NCI-H510A (cell line): ENCODE measurements at places on chromosomes 2 and 18.

DNA sequence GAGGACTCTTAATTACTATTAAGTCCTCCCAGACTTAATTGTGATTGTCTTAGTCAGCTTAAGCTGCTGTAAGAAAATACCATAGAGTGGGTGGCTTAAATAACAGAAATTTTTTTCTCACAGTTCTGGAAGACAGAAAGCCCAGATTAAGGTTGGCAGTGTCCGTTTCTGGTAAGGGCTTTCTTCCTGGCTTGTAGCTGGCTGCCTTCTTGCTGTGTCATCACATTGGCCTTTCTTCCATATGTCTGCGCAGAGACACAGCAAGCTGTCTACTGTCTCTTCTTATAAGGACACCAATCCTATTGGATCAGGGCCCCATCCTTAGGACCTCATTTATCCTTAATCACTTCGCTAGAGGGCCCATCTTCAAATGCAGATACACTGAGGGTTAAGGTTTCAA lies 38.5 kb downstream of the ASXL3 start:
- no peak for DNase-seq

GRCh38 chr2:114222344-114222743 lies 220.1 kb upstream of the DPP10 start:
- DNase-seq, result no peak

DNA sequence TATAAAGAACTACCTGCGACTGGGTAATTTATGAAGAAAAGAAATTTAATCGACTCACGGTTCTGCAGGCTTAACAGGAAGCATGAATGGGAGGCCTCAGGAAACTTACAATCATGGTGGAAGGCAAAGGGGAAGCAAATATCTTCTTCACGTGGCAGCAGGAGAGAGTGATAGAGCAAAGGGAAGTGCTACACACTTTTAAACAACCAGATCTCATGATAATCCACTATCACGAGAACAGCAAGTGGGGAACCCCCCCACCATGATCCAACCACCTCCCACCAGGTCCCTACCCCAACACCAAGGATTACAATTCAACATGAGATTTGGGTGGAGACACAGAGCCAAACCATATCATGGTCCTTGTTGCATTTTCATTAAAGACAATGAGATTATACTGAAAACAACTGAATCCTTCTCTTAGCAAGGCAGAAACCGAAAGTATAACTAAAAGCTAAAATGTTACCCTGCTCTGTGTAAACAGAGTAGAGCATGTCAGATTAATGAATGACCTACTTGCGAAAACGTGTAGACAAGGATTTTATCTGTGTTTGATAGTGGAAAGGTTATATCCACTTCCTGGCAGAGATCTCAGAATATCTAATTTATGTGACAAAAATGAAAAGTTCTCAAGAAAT lies 60.1 kb upstream of the RBBP8 start:
- no peak for DNase-seq

DNA sequence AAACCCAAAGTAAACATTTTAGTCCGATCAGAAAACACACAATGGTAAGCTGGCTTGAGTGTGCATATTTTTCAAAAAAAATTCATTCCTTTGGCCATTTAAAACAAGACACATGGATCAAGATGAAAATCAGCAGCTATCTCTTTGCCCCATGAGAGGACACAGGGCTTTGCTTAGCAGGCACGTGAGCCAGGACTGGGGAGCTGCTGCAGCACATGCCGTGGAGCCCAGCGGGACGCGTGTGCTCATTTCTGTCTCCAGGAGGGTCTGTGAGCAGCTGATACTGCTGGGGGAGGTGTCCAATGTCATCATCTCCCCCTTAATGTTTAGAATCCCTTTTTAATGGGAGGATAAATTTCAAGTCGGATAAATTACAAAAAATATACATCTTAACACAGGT lies 49.8 kb upstream of the CNGA3 start:
- no peak for DNase-seq

DNA sequence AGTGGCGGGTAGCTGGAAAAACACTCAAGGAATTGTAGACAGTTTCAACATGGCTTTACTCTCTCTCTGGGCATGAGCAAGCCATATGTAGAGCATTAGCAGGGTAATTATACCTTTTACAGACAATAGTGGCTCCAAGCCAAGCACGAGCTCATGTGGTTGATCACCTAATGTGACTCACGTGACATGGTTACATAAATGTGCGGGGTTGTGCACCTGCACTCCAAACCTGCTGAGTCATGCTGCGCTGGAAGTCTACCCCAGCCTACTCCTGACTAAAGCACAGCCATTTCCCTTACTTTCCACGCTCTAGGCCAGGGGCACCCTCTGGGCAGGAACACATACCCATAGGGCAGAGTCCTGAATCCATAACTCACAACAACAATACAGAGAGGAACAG lies 232.8 kb downstream of the MBD5 start:
- no peak for DNase-seq

GRCh38 chr2:96564026-96564425 lies 27.5 kb downstream of the ARID5A start:
- DNase-seq, result no peak

DNA sequence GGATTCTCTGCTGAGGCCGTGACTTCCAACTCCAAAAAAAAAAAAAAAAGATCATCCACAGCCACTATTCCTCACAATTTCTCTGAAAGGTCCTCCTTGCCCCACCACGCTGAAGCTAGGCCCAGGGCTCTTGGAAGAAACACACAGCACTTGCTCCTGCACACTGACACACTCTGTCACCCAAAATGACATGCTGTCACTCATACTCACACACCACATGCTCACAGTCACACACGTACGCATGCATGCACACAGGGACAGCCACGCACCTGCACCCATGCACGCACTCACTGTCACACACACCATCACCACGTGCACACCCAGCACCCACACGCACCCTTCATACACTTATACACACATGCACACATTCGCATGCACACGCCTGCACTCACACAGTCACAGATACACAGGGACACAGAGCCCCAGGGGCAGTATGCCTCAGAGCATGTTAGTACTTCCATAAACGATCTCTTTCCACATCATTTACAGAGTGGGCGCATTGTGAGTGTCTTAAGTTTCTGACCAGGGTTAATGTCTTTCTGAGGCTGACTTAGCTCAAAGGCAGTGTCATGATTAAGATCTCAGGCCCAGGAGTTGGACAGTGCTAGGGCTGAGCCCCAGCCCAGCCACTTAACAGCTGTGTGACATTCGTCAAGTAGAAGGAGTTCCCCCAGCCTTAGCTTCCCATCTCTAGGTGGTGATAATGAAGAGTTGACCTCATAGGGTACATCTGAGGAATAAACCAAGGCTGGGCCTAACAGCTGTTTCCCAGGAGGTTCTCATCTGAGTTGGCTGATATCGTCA lies 93.4 kb downstream of the GLI2 start:
- DNase-seq, result no peak

GRCh38 chr2:42840760-42841159 lies 48.4 kb upstream of the HAAO start:
- no peak for DNase-seq

GRCh38 chr2:43714164-43714563 lies 37.9 kb upstream of the C1GALT1C1L start:
- no peak for DNase-seq

- no peak for DNase-seq
Observed at GRCh38 chr2:241309684-241310117, 5.8 kb downstream of the HDLBP start.

GRCh38 chr2:6370753-6371551 lies 494.8 kb downstream of the CMPK2 start:
- DNase-seq, result no peak

GRCh38 chr2:47656715-47657600 lies 126.0 kb upstream of the MSH6 start:
- DNase-seq, result no peak

- DNase-seq, result no peak
Observed at GRCh38 chr2:239790313-239790712, 234.8 kb downstream of the NDUFA10 start.

- DNase-seq, result no peak
Observed at GRCh38 chr2:236663287-236664101, 93.9 kb downstream of the ACKR3 start.

DNA sequence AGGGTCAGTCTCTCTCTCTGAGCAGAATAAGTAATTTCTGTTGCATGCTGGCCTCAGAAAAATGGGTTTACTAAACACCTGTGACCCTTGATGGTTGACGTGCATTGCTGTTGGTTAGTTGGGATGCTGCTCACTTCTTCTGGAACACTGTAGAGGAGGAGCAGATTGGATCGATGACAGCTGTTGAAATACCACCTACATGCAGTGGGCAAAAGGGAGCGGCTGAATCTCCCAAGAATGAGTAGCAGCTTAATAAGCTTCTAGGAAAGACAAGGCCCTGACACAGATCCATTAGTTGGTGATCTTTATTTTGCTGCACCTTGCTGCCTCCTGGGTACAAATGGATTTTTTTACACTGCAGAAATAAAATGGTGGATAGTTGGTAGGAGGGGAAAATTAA lies 43.2 kb downstream of the KDM3A start:
- DNase-seq, result no peak

- DNase-seq, result no peak
Observed at GRCh38 chr18:23189099-23189498, 53.8 kb downstream of the CABLES1 start.

DNA sequence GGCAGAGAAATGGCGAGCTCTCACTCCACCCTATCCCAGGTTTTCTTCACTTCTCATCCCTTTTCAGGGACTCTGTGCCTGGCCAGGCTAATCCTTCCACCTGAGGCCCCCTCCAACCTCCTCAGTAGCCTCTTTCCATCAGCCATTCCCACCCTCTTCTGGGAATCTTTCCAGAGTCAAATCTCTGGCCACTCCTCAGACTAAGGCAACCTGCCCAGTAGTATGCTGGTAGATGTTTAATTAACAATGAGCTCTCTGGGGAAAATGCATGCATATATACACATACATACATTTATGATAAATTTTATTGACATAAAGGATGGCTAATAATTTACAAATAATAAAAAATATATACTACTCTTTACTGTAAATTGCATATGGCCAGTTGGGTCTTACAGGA lies 11.4 kb upstream of the ASPRV1 start:
- DNase-seq, result no peak

GRCh38 chr18:8428951-8429350 lies 180.3 kb upstream of the RAB12 start:
- DNase-seq, result no peak

DNA sequence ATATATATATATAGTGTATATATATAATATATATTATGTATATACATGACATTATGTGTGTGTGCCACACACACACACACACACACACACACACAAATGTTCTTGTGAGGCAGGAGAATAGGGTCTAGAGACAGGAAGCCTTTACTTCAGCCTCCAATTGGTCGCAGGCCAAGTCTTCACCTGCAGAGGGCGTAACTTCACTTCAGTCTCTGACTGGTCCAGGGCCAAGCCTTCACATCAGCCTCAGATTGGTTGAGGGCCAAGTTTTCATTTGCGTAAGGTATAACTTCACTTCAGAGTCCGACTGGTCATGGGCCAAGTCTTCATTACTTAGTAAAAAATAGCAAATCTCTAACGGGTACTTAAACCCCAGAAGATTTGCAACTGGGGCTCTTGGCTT lies 13.2 kb upstream of the SS18 start:
- DNase-seq, result no peak

- DNase-seq, result no peak
Observed at GRCh38 chr2:62489162-62489561, 16.8 kb downstream of the TMEM17 start.

DNA sequence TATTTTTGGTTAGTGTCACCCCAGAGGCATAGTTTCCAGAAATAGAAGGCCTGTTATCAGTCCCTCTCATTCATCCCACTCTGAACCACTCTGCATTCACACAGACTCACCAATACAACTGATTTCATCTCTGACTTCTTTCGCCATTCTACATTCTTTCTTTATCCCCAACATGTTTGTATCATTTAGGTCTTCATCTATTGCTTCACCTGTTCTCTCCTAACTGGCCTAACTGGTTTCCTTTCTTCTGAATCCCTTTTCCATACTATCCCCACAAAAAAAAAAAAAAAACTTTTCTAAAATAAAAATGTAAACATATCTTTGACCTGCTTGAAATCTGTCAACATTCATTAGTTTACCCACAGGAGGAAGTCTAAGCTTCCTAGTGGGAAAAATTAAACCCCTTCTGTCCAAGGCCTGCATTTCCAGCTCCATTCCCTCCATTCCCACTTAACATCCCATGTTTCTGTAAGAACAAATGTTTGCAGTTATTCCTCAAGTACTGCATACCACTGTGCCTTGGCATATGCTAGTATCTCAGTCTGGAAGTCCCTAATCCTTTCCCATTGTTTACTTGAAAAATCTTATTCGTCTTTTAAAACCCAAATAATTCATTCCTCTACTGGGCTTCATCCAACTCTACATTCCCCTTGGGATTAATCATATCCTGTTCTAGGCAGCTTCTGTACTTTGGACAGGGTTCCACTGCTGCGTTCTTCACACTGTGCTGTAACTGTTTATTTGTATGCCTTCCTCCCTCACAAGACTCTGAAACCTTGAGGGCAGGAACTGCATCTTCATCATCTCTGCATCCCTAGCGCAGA lies 68.5 kb downstream of the FIGN start:
- DNase-seq, result no peak

- peak; percentile 72 for DNase-seq
Observed at GRCh38 chr2:216371721-216372702, at the start of gene MARCHF4. Gene MARCHF4, minus strand, starts transcription at chr2:216372483. Its CDS starts 2,223 bp downstream, at chr2:216370260.

DNA sequence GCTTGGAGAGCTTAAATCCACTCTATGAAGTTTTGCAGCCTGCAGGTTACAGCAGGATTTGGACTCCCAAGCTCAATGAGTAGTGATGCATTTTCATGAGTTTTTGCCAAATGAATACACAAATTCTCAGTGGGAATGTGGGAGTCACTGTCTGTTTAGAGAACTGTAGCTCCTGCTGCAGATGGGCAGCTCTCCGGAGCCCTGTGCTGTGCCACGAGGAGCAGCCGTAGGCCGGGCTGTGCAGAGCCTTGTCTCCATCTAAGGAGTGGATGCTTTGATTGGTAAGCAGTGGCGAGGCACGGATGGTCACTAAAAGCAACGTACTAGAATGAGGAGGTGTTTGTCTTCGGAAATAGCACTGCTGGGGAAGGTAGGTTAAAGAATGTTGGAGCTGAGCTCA lies 96.0 kb upstream of the NFATC1 start:
- no peak for DNase-seq

DNA sequence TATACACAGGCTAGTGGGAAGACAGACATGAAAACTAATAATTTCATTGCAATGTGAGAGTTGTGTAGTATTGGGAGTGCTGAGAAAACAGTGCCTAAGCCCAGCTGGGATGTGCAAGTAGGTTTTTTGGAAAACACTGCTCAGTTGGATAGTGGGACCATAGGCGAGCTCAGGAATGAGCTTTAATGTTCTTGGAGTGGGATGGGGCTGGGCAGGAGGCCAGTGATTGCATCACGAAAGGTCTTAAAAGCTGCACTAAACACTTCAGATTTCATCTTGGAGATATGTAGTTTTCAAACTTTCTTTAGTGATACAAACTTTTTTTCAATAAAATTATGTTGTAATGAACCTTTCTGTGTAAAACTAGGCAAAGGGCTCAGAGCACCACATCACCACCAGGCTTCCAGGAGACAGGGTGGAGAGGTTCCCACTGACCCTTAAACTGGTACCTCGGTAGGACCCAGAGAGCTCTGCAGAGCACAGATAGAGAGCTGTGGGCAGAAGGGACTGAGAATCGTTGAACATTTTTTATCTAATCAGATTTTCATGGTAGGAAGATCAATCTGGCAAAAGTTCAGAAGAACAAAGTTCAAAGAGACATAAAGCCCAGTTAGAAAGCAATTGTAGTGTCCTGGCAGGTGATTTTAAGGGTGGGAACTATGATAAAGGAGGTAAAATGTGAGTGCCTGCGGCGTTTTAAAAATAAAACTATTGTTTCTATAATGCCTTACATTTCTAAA lies 176.2 kb downstream of the TRABD2A start:
- DNase-seq, result no peak

GRCh38 chr2:233456934-233457333 lies 102.6 kb downstream of the DGKD start:
- no peak for DNase-seq

GRCh38 chr2:128686881-128687555 lies 368.4 kb upstream of the HS6ST1 start:
- DNase-seq, result no peak
